ENCODE measurements at places on chromosomes 12 and 14.

GRCh38 chr12:105920161-105920684 is 218.5 kb downstream of the NUAK1 start:
- no peak for DNase-seq

- DNase-seq = no peak
Measured at GRCh38 chr12:57743769-57744168, 1.1 kb upstream of the TSPAN31 start.

- no peak for DNase-seq
Measured at GRCh38 chr12:81340910-81341309, 263.0 kb downstream of the ACSS3 start.

- DNase-seq = no peak
Measured at GRCh38 chr14:75369506-75369905, 58.3 kb upstream of the JDP2 start.

DNA sequence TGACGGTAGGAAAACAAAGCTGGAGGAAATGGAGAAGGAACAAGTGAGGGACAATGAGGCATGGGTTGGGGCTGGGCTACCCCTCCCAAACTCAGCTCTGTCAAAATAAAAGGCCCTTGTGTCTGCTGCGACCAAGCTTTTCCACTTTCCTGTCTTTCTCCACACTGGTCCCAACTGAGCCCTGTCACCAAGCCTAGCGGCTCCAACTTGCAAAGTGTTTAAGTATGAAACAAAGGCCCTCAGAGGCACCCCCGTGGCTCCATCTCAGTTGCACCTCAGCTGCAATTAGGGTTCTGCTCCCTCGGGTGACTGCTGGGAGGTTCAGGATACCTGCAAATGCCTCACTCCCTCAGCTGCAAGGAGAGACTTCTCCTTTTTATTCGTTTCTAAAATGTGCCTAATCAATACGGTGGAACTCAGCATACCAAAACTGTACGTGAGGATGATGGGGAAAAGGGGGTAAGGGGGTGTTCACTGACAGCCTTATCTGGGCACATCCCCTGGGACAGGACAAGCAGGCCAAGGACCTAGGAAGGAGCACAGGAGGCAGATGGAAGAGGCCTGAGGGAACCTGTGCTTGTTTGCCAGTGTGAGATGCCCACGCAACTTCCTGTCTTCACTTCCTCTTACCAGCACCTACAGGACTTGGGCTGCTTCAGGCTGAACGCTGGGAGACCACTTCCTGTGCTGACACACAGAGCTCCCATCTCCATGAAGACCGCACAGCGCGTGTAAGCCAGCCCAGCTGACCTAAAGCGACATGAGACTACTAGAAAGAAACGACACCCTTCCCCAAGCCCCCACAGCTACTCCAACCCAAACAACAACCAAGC is 8.9 kb downstream of the VAMP1 start:
- DNase-seq = peak; percentile 64

DNA sequence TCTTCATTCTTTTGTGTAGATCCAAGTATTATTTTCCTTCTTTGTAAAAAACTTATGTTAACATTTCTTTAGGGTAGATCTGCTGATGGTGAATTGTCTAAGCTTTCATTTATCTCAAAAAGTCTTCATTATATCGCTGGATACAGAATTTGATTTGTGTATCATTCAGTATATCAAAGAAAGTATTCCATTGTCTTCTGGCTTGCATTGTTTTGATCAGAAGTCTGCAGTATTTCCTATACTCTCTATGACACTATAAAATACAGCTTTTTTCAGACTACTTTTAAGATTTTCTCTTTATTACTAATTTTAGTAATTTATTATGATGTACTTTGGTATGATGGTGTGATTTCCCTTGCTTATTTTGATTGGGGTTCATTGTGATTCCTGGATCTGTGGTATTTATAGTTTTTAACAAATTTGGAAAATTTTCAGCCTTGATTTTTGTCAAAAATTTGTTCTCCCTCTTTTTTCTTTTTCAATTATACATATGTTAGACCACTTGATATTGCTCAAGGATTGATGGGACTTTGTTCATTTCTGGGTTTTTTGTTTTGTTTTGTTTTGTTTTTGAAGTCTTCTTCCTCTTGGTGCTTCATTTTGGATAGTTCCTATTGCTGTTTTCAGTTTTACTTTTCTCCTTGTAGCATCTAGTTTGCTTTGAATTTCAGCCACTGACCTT is 176.5 kb downstream of the ZFP36L1 start:
- DNase-seq = no peak

DNA sequence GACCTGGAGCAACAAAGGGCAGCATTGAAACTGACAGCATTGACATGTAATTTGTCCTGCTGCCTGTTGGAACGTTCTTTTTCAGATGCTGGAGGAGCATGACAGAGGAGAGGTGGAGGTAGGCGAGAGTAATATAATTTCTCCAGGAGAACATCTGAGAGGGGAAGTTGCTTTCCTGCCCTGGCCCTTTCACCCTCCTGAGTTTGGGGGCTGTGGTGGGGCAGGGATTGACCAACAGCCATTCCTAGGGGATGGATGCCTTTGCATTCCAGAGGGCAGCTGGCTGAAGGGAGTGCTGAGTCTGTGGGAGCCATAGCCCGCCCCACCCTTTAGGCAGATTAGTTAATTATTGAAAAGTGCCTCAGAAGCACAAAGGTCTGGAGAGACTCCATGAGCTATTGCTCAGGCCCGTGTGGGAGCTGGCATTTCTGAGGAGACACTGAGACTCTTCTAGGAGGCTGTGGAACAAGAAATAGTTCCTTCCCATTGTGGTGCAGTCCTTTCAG is 73.5 kb downstream of the ARF6 start:
- no peak for DNase-seq

- no peak for DNase-seq
Measured at GRCh38 chr12:70045036-70045435, 198.2 kb upstream of the CNOT2 start.

DNA sequence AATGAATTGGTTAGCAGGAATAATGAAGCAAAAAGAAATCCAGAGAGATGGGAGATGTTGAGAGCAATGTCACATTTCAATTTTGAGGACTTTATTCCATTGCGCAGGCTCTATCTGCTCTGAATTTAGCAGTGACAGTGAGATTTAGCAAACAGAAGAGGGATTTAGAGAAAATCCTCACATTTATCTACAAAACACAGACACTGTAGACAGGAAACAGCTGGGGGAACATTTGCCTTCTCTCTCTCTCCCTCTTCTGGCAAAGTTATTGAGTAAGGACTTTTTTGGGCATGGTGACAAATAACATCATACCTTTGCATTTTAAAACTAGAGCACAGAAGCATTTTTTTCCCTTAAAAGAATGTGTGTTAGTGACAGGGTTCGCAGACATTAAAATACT is at the start of gene IGF1:
Gene IGF1, minus strand, starts transcription at position 158 of the 400 bp plus-strand sequence. CDS start 182 bp downstream, outside the sequence.
- DNase-seq = no peak

DNA sequence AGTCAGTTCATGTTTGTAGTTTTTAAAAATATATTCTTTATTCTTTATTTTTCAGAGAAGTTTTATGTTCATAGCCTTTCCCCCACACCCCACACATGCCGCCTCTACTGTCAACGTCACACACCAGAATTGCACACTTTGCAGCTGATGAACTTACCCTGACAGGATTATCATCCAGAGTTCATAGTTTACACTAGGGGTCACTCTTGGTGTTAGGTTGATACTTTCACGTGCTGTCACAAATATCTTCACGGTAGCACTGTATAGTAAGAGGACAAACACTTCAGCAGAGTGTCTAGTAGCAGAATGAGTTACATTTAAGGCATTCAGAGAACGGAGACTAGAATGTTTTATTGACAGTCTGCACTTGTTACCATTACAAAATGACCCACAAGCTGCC is 5.1 kb downstream of the DPPA3 start:
- DNase-seq = no peak

DNA sequence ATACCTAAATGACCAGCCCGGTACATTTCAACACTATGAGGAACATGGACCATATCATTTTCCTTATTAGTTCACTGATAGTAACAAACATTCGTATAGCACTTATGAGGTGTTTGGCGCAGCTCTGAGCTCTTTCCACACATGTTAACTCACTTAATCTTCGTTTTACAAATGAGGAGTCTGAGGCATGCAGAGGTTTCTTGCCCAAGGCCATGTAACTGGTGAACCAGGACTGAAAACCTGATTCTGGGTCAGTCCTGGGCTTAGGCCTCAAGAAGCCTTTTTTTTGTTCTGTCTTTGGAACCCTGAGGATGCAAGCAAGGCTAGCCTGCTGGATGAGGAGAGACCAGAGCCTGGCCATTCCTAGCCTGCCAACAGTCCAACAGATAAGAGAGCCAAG is 55.0 kb downstream of the C14orf132 start:
- DNase-seq = no peak

DNA sequence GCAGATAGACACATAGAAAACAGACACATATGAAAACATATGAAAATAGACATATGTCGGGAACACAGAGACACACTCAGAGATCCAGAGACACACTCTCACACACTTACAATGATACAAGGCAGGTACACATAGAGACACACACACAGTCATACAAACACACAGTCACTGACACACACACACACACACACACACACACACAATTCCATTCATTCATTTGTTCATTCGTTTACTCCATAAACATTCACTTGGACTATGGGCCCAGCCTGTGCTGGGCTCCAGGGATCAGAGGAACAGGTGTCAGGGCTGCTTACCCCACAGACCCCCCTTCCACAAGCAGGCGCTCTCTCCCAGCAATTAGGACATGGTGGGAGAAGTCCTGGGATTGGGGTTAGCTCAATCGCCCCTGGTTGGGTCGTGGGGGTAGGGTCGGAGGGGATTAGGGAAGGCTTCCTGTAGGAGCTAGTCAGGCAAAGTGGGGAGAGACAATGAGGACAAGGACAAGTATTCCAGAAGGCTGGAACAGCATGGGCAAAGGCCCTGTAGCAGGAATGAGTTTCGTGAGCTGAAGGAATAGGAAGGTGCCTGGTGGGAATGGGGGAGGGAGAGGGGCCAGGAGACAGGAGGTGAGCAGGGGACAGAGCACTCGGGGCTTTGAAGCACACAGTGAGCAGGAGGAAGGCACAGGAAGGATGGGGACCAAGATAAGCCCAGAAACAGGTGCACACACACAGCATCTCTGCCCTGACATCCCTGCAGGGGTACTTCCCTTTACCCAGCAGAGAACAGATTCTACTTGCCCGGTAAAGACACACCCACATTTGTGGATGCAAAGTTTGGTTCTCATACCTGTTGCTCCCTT is 6.5 kb downstream of the RASAL1 start:
- no peak for DNase-seq

DNA sequence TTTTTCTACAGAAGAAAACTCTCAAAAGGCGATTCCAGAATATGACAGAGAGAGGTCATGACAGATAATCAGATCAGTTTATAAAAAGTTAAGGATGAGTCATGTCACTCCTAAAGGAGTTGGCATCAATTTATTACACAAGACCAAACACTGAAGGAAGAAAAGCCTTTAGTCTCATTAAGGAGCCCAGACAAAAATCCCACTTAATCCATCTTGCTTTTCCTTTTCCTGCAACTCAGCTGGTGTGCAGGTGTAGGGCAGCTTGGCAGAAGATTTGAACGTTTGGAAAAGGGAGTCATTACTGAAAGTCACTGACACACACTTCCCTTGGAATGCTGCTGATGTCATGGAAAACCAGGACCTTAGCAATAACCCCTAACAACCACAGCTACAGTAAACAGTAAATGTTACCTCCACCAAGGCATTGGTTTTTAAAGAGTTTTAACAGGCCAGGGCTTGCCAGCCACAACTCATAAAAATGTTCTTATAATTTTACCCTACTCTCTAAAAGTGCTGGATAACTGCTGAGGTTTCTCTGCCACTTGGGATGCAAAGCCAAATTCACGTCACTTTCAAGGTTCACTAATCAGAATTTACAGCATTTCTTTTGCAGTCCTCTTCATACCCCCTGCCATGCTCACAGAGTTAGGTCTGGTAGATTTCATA is 320.6 kb downstream of the RAD51B start:
- no peak for DNase-seq

- no peak for DNase-seq
Measured at GRCh38 chr14:56412468-56413434, 166.8 kb upstream of the TMEM260 start.

- no peak for DNase-seq
Measured at GRCh38 chr12:124040291-124040690, 67.3 kb downstream of the ZNF664 start.

- no peak for DNase-seq
Measured at GRCh38 chr12:91983935-91984334, 161.7 kb downstream of the BTG1 start.

GRCh38 chr12:86293682-86294240 is 37.6 kb upstream of the MGAT4C start:
- no peak for DNase-seq

DNA sequence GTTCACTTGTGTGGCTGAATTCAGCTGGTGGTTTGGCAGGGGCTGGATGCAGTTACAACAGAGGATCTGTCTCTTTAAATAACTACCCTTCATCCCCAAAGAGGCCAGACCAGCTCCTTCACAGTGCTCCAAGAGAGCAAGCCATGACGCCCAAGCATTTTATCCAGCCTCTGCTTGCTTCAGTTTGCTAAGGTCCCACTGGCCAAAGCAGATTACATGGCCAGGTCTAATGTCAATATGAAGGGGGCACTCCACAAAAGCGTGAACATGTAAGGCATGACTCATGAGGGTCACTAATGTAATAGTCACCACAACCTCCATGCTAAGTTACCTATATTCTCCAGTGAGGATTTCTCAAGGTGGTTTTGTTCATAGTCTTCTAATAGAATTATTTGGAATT is 62.9 kb downstream of the MARK3 start:
- DNase-seq = no peak

GRCh38 chr14:69242311-69243224 is 17.4 kb upstream of the GALNT16 start:
- DNase-seq = peak; percentile 1

GRCh38 chr12:15534874-15535273 is 212.6 kb downstream of the PTPRO start:
- no peak for DNase-seq

- no peak for DNase-seq
Measured at GRCh38 chr14:104724981-104725771, 1.1 kb downstream of the ADSS1 start.

DNA sequence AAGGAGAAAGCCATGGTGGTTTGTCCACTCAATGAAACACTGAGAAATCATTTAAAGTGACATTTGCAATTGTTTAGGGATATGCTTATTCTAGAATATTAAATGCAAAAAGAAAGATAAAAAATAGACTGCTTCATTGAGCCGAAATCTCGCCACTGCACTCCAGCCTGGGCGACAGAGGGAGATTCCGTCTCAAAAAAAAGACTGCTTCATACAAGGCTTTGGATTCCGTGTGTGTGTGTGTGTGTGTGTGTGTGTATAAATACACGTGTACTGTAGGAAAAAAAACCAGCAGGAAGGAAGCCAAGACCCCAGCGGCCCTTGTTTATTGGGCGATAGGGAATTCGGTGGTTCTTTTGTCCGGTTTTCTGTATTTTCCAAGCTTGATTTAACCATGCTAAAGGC is 3.2 kb upstream of the ZNF839 start:
- no peak for DNase-seq

DNA sequence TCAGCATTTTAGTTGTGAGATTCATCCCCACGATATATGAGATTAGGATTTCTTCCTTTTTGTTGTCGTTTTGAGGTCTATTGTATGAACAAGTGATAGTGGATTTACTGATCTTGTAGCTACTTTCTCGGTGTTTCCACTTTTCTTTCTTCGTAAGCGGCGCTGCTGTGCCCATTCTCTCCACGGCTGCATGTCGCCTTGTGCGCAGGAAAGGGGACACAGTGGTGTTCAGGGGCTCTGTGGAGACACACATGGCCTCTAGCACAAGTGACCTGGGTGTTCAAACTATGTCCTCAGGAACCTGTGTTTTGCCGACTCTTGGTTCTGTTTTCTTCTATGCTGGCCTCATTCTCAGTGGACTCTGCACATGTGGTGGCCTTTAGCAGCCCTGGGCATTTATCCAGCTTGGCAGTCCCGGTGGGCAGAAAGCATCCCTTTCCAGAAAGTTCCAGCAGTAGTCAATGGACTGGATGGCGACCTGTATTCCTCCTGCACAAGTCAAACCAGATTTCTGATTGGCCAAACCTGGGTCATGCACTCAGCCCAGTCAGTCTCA is 18.7 kb downstream of the CKAP4 start:
- no peak for DNase-seq
